Breast epithelium (tissue), 4 donors: ENCODE measurements at places on chromosomes 7 and 10. TPM values are rescaled to one million over a fixed set of nuclear protein-coding genes. Genes with fewer than 3 reads are reported as not detected.
A peak's percentile ranks its signal among the peaks of the same experiment; 100 is the strongest.

GRCh38 chr10:43942096-43942850, 293.6 kb upstream of the ZNF32 start:
- DNase-seq, result no peak

- no peak for DNase-seq
These were observed 49.1 kb downstream of the AOC1 start for GRCh38 chr7:150901160-150902035.

DNA sequence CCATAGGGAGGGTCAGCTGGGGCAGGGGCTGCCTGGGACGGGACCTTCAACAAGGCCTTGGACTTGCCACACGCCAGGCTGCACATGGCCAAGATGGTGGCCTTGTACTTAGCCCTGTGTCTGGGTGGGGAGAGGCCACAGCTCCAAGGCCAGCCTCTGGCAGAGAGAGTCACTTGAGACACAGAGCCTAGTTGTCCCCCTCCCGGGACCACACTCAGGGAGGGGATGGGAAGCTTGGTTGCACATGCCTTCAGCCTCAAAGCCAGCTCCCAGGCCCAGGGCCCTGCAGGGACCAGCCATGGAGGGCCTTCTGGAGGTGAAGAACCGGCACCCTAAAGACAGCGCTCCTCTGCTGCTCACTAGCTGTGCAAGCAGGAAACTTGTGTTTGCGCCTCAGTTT, 16.7 kb downstream of the MMRN2 start:
- DNase-seq, result no peak

Gene OR6B1
- not detected for total RNA-seq

GRCh38 chr10:79184145-79184625, 115.4 kb downstream of the ZMIZ1 start:
- no peak for DNase-seq

DNA sequence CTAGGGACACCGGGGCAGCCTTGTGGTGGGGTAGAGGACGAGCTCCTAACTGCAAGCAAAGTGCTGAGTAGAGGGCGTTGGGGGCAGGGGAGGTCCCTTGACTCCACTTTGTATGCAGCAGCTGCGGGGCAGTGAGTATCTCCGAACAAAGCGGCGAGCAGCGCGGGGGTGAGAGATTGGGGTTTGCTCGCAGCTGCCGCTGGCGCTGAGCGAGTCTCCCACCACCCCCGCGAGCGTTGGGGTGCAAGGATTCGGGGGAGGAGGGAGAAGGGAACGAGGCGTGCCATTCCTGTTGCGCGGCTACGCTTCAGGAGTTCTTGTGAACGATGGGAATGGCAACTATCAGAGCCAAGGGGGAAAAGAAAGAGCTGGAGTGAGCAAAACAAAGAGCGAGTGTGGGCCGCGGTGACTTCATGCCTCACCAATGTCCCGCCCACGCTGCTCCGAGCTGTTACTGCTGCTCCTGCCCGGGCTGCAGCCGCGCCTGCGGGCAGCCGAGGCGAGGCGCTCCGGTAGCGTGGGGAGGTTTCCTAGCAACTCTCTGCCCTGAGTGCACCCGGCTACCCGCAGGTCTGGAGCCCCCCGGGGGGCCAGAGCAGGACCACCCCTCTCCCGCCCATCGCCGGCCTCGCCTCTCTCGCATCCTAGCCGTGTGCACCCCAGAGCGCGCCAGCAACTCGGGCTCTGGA, at the start of gene ITGB8:
TSS of gene ITGB8 (plus strand) at position 662 of the 689 bp plus-strand sequence. CDS start 907 bp downstream, outside the sequence.
- DNase-seq, result peak; percentile 89

DNA sequence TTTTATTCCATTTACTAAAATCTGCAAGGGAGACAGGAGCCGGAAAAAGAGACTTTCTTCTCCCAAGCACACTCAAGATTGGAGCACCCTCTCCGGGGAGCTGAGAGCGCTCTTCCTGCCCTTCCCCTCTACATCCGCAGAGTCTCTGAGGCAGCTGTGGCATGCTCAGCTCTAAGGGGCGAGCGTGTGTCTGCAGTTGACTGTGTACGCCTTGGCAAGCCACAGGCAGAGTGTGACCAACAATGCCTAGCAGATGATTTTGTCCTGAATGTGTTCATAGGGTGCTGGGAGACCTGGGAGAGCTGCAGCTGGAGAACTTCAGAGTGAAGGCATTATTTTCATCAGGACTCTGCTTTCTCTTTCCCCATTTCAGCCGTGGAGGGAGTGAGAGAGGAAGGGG, 20.7 kb downstream of the MTURN start:
- DNase-seq, result no peak

GRCh38 chr10:105023211-105024111, 382.4 kb downstream of the SORCS3 start:
- DNase-seq, result no peak

Gene RNF32
- total RNA-seq, result 0.98 TPM

GRCh38 chr7:120996333-120996987, 7.9 kb downstream of the CPED1 start:
- peak; percentile 56 for DNase-seq

Gene MRC1
- total RNA-seq, result 29.3 TPM

DNA sequence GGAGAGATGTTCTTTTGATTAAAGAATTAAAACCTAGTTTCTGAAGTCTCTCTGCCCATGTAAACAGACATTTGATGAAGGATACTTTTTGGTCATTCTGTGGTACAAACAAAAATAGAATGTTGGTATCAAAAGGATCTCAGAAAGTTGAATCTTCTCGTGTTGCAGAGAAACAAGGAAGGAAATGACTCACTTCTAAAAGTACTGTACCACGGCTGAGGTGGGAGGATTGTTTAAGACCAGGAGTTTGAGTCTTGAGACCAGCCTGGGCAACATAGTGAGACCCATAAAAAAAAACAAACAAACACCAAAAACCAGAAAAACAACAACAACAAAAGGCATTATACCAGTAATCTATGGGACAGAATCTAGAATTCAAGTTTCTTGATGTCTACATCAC, 69.7 kb downstream of the PRSS58 start:
- DNase-seq, result no peak

DNA sequence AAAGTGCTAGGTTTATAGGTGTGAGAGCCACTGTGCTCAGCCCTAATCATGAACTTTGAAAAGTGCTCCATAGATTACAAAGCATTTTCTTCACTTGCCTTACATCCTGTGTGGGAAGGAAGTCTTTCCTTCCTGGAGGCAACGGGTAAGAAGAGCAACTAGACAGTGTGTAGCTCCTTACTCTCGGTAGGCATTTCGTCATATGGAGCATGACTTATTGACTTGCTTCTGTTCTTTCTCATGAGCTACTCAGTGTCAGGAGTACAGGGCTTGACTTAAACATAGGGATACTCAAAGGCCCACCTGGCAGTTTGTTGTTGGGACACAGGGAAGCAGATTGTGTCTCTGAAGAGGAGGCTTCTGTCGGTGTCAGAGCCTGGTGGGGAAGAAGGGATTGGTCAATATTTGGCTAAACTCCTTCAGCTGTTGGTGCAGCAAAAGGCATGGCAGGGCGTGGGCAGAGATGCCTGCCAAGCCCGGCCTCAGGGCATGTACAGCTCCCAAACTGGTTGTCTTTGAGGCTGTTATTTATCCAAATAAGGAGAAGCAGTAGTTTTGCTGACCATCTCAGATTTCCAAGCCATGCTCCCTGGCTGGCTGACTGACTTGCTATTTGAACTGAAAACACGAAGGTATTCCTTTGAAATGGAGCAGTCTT, 248.9 kb downstream of the KIAA1217 start:
- DNase-seq, result peak; percentile 94

Gene OGDHL
- not detected for total RNA-seq

Gene NME8
- not detected for total RNA-seq

DNA sequence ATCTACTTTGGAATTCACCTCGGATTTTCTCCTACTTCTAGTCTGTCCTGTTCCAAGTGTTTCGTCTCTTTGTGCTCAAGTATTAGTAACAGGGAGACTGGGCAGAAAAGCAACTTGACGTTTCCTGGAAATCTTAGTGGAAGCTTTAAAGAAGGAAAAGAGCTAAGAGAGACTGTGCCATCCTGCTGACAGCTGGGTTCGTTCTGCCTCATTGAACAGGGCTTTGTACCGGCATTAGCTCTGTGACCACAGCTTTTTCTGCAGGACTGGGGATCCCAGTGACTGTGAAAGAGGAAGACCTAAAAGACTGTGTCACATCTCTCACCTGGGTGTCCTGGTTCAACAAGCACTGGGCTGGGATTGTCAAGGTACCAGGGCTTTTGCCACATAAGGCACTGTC, 70.8 kb upstream of the CDCA7L start:
- DNase-seq, result no peak

GRCh38 chr7:151346-152050, 40.9 kb upstream of the FAM20C start:
- DNase-seq, result no peak

DNA sequence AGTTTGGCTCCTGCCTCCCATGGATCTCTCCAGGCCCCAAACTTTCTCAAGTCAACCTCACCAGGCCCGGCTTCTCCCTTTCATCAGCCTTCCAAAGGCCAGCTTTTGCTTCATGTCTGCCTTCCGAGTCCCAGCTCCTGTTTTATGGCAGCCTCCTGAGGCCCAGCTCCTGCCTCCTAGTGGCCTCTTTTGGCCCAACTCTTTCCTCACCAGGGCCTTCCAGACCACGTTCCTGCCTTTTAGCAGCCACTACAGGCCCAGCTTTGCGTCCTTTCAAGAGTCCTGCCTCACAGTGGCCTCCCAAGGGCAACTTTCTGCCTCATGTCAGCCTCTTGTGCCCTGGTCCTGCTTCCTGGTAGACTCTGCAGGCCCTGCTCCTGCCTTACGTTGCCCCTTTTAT, 15.3 kb upstream of the TMEM248 start:
- no peak for DNase-seq

GRCh38 chr7:129055861-129056464, 1.1 kb upstream of the TNPO3 start:
- no peak for DNase-seq

- no peak for DNase-seq
These were observed 10.0 kb downstream of the CYP3A43 start for GRCh38 chr7:99837649-99838361.

- DNase-seq, result no peak
These were observed 103.7 kb upstream of the CTBP2 start for GRCh38 chr10:125264091-125264490.

Gene FAM24A
- not detected for total RNA-seq

DNA sequence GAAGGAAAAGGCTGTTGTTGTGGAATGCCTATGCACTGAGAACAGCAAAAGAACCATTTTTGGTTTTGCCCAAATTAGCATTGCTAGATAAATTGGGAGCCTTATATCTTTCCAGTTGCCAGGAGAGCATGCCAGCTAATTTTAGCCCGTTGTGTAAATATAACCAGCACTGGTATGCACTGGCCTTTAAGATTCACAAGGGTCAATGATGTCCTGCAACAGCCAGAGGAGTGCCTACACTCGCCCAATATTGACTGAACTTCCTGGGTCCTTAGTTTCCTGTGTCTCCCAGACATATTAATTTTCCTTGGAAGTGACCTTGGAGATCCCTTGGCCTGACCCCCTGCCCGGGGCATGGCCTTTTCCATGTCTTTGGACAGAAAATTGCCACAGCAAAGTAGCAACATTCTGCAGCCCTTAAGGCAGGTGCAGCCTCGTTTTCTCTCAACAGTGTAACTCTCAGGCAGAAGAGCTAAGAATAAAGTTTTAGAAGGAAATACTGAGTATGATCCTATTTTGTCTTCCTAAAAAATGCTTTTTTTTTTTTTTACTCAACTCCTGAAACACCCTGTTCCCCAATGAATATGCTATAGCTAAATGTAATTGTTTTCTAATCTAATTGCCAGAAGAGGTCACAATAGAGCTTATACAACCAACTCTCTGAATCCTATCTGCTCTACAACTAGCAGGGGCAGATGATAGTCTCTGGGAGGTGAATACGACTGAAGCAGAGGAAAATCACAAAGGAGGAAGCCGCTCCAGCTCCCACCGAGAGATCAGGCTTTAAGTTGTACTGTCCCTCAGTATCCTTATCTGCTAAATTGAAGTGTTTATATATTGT, 131.9 kb upstream of the PCGF5 start:
- DNase-seq, result no peak

Gene ASB15
- total RNA-seq, result not detected

- DNase-seq, result no peak
These were observed 118.2 kb upstream of the ZNF746 start for GRCh38 chr7:149615690-149616270.

Gene FOXP2
- total RNA-seq, result 5.9 TPM

DNA sequence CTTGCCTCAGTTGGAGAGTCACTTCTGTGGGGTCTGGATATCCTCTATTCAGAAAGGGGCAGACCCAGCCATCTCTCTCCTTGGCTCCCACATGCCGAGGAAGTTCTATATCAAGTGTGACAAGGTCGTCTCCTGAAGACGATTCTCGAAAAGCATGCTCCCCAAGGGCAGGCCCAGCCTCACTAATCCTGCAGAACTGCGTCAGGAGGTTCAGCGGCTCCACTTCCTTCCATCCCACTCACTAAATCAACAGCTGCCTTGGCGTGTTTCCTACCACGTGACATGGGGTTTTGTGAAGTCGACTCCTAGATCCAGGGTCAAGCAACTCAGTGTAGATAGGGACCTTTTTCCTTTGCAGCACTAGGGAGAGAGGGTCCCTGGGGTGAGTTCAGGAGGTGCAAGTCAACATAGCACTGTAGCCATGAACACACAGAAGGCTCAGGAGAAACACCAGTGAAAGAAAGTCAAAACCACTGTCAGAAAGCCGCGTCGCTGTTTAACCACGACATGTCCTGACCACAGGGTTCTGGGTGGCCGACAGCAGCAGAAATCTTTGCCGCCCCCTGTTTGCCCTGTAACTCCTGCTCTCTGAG, 156.4 kb downstream of the PRPF18 start:
- no peak for DNase-seq

Gene TUBAL3
- total RNA-seq, result not detected

Gene BBS9
- total RNA-seq, result 27.4 TPM

DNA sequence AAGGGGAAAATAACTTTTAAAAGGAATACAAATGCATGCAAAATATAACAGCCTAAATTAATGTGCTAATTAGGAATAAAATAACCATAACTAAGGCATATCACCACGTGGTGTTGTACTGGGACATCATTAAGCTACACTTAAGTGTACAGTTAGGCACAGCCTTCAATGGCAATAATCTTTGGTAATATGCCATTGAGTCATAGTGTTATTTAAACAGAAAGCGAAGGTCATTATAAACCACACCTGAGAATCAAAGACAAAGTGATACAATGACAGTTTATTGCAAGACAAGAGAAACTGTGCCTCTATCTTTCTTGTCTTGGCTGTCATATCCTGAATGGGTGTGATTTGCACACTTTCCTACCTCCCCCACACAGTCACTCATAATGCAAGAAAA, 30.5 kb upstream of the AUTS2 start:
- no peak for DNase-seq

DNA sequence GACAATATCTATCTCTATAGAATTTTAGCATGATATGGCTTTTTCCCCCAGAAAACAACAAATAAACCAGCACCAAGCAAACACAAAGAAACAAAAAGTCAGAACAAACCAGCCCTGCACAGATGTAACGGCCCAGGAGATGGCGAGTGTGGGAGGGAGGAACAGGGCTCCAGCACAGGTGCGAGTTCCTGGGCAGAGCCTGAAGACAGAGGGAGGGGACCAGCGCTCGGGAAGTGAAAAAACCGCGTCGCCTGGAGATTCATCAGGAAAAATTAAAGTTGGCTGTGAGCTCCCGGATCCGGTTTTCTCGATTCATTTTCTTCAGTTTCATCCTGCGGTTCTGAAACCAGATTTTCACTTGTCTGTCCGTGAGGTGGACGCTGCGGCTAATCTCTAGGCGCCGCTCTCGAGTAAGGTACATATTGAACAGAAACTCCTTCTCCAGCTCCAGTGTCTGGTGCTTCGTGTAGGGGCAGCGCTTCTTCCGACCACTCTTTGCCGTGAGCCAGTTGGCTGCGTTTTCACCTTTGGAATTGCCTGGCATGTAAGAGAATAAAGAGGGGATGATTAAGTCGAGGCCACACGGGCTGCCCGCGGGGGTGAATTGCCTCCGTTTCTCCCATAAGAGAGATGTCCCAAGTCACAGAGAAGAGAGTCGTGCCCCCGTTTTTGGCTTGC, 2.3 kb downstream of the HOXA10 start:
- DNase-seq, result peak; percentile 38
